ENCODE measurements at places on chromosomes 13 and 19.
A peak's percentile ranks its signal among the peaks of the same experiment; 100 is the strongest.

GRCh38 chr19:46536391-46536790, 40.7 kb upstream of the PNMA8B start:
- no peak for DNase-seq

DNA sequence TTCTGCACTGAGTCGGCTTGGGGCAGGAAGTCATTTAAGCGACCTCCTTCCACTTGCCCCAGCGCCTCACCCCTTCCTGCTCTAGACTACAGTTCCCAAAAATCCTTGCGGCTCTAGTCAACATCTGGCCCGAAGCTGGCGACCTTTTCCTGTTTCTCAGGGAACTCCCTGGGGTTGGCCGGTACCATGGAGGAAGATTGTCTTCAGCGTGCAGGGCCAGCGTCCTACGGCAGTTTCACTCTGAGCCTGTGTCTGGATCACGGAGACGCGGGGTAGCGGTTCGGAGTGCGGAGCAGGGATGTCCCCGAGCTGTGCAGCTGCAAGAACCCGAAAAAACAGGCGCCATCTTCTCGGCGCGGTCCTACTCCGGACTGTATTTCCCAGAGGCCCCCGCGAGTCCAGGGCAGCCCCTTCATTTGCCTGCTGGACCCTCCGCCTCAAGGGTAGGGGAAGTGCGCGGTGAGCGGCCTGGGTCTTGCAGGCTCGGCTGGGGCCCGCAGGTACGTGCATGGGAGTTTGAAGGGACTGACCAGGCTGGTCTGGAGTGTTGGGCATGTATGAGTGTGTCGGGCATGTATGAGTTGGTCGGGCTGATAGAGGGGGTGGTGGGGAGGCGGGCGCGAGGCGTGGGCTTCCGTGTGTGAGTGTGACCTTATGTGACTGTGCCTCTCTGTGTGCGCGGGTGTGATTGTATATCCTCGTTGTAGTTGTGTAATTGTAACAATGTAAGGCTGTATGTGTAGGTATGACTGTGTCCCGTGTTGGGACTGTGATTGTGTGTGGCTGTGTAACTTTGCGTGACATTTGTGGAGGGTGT, at the start of gene ZNF383:
Gene ZNF383, plus strand, starts transcription at position 440 of the 817 bp plus-strand sequence. CDS start 12,240 bp downstream, outside the sequence.
- DNase-seq, result peak; percentile 88

DNA sequence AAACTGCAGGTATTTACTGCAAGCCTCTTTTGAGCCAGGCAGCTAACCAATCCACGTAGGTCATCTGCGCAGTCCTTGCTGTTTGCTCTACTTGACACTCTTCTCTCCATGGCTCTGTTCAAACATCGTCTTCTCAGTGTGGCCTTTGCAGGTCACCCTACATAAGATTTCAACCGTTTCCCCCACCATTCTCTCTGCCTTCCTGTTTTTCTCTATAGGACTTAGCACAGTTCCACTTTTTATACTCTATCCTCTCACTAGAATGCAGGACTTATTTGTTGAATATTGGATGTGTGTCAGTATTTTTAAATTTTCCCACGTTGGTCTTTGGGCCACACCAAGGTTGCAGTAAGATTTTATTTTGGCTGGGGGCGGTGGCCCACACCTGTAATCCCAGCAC, 1.7 kb upstream of the FBXW9 start:
- no peak for DNase-seq

DNA sequence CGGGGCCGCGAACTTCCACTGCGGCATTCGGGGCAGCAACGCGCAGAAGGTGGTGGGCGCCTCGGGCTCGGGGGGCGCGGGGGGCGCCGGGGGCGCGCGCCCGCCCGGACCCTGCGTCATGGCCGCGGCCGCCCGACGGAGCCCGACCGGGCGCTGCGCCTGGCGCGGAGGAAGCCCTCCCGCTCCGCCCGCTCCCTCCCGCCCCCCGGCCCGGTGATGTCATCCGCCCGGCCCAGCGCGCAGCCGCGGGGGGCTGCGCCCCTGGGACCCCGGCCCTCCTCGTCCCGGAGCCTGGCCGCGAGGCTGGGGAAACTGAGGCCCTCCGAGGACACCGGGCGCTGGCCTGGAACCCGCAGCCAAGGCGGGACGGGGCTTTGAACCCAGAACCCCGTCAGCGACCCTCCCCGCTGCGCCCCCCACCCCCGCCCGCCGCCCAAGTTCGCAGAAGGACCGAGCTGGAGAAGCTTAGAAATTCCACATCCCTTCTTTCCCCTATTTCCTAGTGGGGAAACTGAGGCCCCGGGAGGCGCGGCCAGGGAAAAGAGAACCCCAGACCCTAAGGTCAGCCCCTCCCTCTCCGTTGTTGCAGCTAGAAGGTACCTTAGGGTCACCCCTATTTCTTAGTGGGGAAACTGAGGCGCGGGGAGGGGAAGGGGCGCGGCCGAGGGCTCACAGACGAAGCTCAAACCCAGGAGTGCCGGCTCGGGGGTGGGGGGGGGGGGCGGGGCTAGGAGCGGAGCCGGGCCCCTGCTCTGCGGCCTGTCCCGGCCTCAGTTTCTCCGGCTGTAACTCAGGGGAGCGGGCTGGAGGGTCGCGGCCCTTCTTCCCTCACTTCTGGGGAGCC, at the start of gene SHC2:
Gene SHC2, minus strand, starts transcription at position 157 of the 844 bp plus-strand sequence. Its CDS starts 37 bp downstream, at position 120.
- DNase-seq, result no peak
